ENCODE measurements at places on chromosomes 12 and 14.

DNA sequence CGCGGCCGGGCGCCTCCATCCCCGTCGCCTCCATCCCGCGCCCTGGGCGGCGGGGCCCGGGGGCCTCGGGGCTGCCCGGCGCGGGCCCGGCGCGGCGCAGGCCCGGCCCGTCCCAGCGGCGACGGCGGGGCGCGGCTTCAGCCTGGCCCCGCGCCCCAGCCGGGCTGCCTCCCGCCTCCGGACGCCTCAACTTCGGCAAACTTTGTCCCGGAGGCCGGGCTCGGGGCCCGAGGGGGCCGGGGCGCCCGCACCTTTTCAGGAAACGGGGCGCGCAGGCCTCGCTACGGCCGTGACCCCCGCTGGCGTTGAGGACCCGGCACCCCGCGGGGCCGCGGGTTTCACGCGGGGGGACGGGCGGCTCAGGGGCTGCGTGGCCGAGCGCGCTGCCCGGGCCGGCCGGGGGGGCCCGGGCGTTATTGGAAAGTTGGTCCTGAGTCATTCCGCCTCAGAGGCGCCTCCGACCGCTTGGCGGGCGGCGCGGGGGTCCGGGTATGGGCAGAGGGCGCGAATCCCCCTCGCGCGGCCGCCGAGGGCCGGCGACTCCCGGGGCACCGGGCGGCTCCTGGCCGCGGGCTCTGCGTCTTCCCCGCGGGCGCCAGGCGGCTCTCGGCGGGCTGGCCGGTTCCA, 575 bp downstream of the TRAF3 start:
- peak; percentile 42 for DNase-seq

DNA sequence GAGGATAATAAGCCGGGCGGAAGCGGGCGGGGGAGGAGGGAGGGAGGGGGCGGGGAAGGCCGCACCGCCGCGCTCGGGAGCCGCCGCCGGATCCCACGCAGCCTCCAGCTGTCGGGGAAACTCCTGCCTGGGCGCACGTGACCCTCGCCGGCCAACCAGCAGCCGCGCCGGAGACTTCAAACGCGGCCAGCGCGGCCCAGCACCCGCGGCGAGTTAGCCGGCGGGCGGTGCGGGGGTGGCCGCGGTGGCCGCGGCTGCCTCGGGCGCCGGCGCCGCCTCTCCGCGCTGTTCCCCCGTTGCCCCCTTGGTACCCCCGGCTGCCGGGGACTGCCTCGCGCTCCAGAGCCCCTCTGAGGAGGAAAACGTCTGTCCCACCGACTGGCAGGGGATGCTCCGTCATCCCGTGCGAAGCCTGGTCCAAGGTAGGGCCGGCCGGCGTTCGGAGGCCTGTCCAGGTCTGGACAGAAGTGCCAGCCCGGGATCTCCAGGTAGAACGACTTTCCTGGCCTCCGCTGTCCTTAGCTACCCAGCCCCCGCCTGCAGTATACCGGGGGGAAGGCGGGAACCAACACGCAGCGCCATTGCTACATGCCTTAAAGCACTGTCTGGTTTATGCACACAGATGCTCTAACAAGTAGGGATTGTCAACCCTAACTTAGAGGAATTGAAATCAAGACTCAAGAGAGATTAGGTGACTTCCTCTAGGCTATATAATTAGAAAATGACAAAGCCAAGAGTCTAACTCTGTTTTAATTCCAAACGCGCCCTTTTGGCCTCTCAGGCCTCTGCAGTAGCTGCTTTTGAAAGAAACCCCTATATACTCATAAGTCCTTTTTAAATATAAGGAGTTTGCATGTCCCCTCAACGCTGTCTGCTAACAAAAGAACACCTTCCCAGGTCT, at the start of gene YAF2:
Gene YAF2 (minus strand): TSS at position 9 of the 901 bp plus-strand sequence. CDS start 68 bp downstream, outside the sequence.
- peak; percentile 93 for DNase-seq

- DNase-seq = no peak
These were observed 1.5 kb downstream of the AMN start for GRCh38 chr14:102923925-102924486.

DNA sequence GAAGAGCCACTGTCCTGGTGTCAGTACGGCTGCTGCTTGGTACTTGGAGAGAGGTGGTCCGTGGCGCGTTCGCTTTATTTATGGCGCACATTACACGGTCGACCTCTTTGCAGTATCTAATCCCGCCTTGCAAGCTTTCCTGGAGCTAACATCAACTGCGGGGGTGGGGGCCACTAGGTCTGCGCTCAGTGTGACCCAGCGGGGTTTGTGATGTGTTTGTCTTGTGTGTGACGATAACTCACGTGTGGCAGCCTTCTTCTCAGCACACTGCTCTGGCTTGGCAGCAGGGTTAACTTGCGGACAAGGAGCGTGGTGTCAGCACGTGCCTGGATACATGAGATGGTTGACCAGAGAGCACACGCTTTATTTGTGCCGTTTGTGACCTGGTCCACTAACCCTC, 122.2 kb upstream of the RTL1 start:
- no peak for DNase-seq

- DNase-seq = no peak
These were observed 285.8 kb upstream of the GRIP1 start for GRCh38 chr12:66964629-66965028.

DNA sequence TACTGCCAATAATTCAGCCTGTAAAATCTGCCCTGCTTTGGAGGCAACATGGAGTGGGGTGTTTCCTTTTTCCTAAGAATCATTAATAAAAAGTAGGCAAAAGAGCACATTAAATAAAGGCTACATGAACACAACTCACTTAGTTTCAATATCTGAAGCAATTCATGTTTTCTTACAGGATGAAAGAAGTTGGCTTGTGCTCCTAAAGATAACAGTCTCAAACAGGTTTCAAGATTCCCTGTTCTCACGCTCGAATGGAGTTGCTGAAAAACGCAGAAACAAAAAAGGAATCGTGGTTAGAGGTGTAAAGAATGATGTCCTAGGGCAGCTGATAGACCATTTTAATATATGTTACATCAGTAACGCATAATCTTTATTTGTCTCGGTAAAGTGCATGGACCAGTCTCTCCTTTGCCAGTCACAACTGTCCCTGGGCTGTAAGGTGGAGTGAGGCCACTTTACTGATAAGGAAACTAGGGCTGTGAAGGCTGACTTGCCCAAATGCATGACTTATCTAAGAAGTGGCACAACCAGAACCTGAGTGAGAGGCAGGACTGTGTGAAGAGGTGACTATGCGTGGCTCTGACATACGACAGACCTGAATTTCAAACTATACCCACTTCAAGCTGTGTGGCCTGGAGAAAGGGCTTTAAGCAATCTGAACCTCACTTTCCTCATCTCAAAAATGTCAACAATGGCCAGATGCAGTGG, 12.6 kb downstream of the GIT2 start:
- no peak for DNase-seq

- peak; percentile 65 for DNase-seq
These were observed 712 bp upstream of the FZD10 start for GRCh38 chr12:130161261-130162243.

- no peak for DNase-seq
These were observed 541.9 kb upstream of the SEL1L start for GRCh38 chr14:82075566-82075965.

DNA sequence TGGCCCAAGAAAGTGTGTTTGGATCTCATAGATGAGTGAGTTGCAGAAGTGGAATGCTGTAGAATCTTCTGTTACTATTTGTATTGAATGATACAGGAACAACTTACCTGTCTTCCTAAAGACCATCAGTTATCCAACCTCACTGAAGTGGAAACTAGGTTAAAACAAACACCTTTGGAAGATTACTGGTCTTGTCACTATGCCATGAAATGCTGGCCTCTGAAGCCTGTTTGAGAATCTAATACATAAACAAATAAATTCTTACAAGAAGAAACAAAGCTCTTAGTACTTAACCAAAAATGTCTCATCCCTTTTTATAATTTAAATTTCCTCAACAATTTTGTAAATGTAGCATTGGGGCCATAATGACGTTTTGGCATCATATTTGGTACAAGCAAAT, 155.2 kb downstream of the FBXL14 start:
- DNase-seq = no peak

DNA sequence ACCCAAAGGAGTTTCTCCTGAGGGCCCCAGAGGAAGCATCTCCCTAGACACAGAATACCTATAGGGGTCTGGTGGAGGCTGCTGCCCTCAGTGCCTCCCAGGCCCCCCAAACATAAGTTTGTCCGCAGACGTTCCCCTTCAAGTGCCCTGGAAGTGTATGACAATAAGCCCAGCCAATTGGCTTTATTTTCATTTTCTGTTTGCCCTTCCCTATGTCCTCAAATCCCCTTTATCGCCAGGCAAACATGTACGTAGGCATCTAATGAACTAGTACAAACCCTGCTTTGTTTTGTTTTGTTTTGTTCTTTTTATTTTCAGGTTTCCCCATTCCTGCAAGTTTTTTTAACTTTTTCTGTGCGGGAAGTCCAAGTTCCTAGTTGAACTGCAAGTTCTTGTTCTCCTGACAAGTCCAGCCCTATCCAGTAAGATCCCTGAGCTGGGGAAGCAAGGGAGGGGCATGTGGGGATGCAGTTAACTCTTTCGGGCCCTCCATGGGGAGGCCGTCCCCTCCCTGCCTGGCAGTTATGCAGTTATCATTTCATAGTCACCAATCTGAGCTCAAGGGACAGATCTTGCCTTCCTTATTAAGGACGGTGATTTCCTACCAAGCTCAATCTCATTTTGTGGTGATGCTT, 141.9 kb downstream of the KCNA5 start:
- DNase-seq = no peak

- DNase-seq = peak; percentile 79
These were observed 1.4 kb upstream of the KCNK13 start for GRCh38 chr14:90060312-90060964.

- DNase-seq = no peak
These were observed 15.8 kb downstream of the NGDN start for GRCh38 chr14:23485326-23485725.

DNA sequence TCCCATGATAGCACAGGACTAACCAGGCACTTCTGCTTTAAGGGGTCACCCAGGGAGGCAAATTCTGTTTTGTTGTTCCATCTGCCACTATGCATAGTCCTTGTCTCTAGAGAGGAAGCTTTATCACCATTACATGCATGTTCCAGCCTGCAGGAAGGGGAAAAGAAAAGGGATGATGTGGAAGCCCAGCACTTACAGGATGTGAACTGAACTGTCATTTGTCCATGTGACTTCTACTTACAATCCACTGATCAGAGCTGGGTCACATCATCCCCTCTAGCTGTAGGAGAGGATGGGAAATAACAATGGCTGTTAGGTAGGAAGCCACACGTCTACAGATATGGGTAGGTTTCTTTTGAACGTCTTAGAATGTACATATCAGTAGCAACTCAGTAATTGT, 203.1 kb downstream of the PTPRO start:
- no peak for DNase-seq

GRCh38 chr12:48795550-48796455, 6.9 kb upstream of the ADCY6 start:
- DNase-seq = peak; percentile 71

DNA sequence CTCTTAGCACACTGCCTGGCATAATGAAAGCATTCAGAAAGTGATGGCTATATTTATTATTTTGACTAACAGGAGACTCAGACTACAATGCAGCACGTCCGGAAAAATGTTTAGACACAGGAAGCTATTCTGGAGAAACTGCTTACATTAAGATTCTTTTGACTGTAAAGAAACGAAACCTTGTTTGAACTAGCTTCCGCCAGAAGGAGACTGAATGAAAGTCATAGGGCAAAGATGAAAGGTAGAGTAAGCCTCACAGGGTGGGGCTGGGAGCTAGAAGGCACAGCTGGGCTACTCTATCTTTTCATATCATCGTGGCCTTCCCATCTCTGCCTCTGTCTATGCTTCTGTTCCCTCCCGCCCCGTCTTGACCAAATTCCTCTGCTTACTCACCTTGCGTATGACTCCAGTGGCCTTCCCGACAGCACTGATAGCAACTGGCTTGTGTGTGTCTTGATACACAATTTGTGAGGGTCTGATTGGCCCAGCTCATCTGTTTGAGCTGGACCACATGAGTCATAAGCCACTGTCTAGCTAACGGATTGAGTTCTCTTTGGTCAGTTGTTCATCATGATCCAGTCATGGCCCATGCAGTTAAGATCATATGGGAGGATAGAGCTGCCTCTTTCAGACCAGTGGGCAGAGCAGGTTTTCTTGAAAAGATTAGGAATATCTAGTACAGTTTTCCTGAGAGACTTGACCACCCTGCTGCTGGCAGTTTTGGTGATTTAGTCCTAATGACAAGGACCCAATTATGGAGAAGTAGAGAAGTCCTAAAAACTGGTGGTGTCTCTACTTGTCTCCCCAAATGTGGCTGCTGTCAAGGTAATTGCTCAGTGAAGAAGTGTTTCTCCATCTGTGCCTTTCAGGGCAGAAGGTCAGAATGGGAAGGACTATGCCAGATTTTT, 151.5 kb upstream of the SLC38A2 start:
- no peak for DNase-seq

DNA sequence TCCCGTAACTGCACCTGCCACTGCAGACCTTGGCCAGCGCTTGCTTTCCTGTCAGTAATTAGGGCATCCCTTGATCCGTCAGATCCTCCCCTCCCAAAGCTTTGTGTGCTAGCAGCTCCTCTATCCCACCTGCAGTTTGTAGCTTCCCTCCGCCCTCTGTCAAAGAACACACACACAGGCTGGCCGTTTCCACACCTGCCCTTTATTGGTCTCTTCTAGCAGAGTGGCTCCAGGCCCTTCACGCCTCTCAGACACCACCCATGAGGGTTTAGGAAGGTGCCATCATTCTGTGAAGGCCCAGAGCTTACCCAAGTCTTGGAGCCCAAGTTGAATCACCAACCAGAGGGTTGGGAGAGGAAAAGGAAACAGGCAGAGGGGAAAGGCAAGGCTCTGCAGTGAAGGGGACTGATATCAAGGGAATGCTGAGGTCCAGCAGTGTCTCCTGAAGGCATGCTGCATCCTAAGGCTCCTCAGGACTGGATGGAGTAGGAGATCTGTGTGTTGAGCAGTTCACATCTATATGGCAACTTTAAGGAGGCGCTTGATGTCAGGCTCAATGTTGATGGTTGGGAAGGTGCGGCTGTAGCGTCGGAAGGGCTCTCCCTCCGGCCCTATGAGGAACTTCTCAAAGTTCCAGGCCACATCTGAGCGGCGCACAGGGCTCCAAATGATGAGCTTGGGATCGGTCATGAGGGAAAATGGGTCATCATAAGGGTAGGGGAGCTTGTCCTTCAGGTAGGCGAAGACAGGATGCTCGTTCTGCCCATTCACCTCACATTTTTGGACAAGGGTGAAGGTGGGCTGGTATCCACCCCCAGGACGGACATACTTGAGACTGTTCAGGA, 3.4 kb downstream of the GPX2 start:
- DNase-seq = no peak

GRCh38 chr12:21940549-21941505, at the start of gene ABCC9:
Gene ABCC9, minus strand, starts transcription at chr12:21941426. Its CDS starts 4,752 bp downstream, at chr12:21936674.
- DNase-seq = peak; percentile 1
